ENCODE measurements at places on chromosomes 2 and 18.

DNA sequence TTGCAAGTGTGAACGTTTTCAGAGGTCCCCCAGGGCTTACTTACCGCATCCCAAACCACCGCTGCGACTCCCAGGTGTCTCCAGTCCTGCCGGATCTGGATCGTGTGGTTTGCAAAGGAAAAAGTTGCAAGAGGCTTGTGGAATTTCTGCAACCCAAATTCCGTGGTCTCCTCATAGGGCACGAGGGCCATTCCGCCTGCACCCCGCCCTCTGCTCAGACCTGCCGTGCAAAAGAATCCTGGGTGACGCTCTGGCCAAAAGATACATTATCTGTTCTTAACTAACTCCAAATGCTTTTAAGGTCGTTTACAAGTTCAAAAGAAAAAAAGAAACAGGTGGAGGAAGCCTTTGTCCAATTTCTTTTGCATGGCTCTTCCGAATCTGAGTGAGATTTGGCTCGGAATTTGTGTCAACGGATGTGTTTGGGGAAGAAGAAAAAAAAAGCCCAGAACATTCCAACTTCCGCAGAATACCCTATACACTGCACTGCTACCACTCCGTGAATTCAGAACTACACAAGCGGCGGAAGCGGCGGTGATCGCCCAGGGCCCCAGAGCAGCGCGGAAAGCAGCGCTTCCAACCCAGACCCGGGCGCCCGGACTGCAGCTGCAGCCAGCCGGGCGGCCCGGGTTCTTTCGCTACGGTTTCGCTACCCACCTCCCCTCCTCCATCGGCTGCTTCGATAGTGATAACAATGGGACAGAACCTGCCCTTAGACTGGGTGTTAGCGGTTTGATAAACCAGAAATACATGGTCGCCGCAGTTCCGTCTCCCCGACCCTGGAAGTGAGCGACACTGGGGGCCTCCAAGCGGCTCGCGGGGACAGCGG is 795 bp downstream of the METTL21A start:
- peak; percentile 55 for DNase-seq

DNA sequence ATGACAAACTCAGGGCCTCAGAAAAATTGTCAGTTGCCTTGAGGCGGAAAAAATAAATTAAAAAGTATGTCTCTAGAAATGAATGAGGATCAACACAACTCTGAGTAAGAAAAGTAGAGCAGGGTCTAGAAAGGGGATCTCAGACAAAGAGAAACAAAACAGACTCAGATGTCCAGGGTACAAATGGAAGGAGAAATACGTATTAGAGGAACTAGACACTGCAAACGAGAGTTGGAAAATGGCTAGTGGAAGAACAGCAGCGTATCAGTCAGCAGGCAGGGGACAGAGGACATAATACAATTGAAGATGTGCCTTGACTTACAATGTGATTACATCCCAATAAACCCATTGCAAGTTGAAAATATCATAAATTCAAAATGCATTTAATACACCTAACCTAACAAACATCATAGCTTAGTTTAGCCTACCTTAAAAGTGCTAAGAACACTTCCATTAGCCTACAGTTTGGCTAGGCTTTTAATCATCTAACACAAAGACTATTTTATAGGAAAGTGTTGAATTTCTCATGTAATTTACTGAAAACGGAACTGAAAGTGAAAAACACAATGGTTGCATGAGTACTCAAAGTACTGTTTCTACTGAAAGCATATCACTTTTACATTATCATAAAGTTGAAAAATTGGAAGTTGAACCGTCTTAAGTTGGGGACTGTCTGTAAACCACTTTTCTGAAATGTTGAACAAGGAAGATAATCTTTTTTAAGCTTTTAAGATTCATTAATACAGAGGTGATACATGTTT is 182.8 kb downstream of the NBAS start:
- no peak for DNase-seq

GRCh38 chr2:182910965-182911364 is 44.5 kb upstream of the FRZB start:
- no peak for DNase-seq

- DNase-seq: no peak
These were observed 59.1 kb downstream of the ACOXL start for GRCh38 chr2:110791435-110791834.

GRCh38 chr2:234768608-234769196 is 183.1 kb upstream of the SH3BP4 start:
- DNase-seq: no peak

GRCh38 chr18:74219056-74219455 is 70.7 kb downstream of the TIMM21 start:
- DNase-seq: no peak

GRCh38 chr18:949724-950631 is 45.3 kb downstream of the ADCYAP1 start:
- no peak for DNase-seq

- DNase-seq: no peak
These were observed 98.5 kb downstream of the EXOC6B start for GRCh38 chr2:72727356-72727755.

GRCh38 chr2:29606104-29607037 is 315.0 kb downstream of the ALK start:
- peak; percentile 95 for DNase-seq

GRCh38 chr18:28178720-28179119 is 1.8 kb upstream of the CDH2 start:
- no peak for DNase-seq

- no peak for DNase-seq
These were observed 91.7 kb downstream of the ZCCHC2 start for GRCh38 chr18:62614494-62614893.

DNA sequence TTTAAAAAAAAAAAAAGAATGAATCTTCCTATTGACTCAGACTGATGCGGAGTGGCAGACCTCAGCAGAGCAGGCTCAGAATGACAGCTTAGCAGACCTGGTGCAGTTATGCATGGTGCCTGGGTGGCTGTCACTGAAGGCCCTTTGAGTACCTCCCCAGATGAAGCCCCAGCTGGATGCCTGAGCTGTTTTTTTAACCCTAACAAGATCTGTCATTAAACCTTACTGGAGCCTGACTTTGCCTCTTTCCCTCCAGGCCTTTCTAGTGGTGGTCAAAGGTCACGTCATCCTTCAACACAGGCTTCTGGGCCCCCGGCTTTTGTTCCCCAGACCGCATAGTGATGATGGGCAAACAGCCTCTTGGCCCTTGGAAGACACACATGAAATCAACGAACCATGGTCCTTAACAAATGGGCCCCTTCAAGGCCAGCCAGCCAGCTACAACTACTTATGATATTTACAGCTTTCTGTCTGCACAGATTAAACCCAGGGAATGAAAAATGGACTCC is 138.3 kb upstream of the CYP1B1 start:
- no peak for DNase-seq

- no peak for DNase-seq
These were observed 83.9 kb downstream of the WDSUB1 start for GRCh38 chr2:159202568-159203071.

GRCh38 chr18:7946734-7947377 is 379.7 kb downstream of the PTPRM start:
- DNase-seq: no peak

GRCh38 chr2:68385220-68385906 is 20.3 kb downstream of the PLEK start:
- peak; percentile 22 for DNase-seq

DNA sequence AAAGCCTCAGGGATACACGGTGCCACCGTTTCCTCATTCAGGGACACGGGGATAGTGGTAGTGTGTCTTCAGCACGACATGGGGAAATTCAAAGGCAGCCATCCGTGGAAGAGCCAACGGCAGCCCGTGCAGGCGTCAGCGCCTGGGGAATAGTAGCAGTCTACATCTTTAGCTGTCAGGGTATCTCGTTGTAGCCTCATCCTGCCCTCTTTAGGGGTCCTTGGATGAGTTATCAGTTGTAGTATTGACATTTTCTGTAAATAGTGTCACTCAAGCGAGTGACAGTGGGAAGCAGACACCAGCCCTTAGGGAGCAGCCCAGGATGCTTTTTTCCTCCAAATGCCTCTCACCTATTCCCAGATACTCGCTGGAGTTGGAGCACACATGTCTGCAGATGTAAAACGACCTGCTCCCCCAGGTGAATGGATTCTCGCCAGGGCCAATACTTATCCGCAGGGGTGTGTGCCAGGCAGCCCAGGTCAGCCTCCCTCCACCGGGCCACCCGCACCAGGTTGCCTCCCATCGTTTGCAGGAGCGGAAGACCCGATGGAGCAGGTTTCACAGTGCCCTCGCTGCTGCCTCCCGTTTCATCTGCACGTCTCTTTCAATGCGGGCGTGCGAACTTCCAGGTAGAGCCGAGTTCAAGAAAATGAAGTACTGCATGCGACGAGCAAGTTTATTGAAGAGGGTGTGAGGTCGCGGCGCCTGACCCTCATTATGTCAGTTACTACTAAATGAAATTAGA is 41.0 kb downstream of the AGAP1 start:
- no peak for DNase-seq

- no peak for DNase-seq
These were observed 137.9 kb upstream of the UBE2E3 start for GRCh38 chr2:180842461-180842860.

GRCh38 chr2:207727261-207727660 is 15.8 kb downstream of the CCNYL1 start:
- DNase-seq: no peak

DNA sequence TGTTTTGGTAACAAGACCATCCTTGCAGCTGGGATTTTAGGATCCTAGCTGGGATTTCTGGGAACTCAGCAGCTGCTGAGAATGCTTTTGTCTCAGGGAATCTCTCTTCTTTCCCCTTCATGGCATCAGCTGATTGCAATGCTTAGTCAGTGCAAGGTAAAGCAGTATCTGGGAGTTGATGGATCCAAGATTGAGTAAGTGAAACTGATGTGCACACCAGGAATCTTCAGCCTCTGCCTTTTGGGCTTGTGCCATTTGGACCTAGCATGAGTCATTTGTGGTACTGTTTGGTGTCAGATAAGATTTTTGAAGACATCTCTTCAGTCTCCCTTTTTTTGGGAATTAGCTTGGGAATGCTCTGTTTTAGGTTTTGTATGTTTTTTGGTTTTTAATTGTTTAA is 363.3 kb upstream of the TFPI start:
- no peak for DNase-seq

DNA sequence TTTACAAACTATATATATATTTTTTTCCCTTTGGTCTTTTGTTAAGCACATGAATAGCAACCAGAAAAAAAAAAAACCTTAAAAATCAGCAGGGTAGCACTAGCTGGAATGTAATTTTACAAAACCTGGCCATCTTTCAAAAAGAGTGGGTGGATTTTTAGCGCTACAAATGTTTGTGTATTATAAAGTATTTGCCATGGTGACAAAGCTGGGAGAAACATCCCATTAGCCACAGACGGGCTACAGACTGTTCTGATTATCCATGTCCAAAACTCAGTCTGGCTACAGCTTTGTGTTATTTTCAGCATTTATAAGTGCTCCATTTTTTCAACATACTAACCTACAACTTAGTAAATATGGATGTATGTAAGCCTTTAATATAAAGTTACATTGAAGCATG is 249.5 kb upstream of the TANK start:
- no peak for DNase-seq

GRCh38 chr2:136894007-136894634 is 128.8 kb downstream of the THSD7B start:
- no peak for DNase-seq

GRCh38 chr2:152962446-152962845 is 244.0 kb downstream of the ARL6IP6 start:
- DNase-seq: no peak

GRCh38 chr2:147398996-147399395 is 445.8 kb upstream of the ACVR2A start:
- no peak for DNase-seq

DNA sequence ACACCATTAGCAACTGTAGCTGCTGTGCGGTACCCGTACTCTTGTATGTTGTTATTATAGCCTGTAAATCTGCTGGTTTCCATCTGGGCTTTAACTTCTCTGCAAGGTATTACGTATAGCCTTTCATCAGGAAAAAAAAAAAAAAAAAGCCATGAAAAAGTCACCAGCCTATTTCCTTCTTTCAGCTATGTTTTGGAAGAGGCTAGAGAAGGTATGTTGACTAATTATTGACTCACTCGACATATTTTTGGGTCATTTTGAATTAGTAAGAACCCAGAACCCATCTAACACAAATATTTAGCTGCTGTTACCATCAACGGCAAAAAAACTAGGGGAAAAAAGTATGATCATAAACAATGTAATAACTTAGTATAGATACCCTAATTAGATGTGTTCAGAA is 1395.6 kb downstream of the SUCLG1 start:
- DNase-seq: no peak

DNA sequence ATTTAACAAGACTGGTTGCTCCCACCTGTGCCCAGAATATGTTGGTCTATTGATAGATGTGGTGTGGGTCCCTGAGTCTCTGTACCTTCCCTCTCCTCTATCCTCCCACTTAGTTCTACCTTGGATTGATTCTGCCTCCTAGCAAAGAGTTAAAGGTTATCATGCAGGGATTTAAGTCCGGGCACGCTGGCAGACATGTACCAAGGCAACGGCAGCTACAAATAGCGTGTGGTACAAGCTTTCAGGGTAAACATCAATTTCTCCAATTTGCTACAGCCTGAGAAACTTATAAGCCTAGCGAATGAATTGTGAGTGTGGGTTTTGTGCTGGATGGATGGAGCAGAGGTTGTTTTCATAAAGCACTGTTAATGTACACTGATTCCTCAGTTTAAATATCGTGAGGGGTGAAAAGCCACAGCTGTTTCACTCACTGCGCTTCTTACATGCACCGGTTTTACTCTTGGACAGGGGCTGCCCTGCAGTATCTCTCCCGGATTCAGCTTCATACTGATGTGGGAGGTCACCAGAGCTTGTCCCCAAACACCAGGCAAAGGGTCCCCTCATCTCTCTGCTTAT is 289.8 kb downstream of the ICOS start:
- DNase-seq: no peak

- no peak for DNase-seq
These were observed 176.5 kb downstream of the RBM43 start for GRCh38 chr2:151085181-151085611.

- peak; percentile 12 for DNase-seq
These were observed 96.3 kb upstream of the RASGRP3 start for GRCh38 chr2:33380001-33380609.

- DNase-seq: no peak
These were observed 63.4 kb upstream of the PEX13 start for GRCh38 chr2:60954139-60954538.

DNA sequence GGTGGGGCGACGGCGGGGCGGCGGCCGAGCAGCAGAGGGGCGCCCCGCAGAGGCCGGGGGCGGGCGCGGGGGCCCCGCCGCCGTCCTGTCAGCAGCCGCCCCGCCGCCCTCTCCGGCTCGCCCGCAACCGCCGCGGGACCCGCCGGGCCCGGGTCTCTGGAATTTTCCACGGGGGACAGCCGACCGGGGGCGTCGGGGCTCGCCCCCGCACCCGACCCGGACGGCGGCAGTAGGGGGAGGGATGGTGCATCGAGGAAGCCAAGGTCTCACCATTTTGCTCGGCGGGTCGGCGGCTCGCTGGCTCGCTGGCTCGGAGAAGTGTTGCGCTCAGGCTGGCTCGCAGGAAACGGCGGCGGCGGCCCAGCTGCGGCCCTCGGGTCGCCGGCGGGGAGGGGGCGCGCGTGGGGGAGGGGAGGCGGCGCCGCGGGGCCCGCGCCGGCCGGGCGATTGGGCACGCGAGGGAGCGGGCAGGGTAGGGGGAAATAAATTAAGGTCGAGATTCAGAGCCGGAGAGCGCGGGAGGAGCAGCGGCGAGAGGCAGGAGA is 405 bp downstream of the PPP3R1 start:
- no peak for DNase-seq

- DNase-seq: no peak
These were observed 292.2 kb upstream of the CCDC68 start for GRCh38 chr18:55251254-55251971.

GRCh38 chr2:225100269-225100668 is 58.0 kb upstream of the DOCK10 start:
- peak; percentile 67 for DNase-seq

Data from kidney capillary endothelial cell (primary cell).